Activated T-cell treated with anti-CD3 and anti-CD28 coated beads for 24 hours (primary cell): ENCODE measurements at places on chromosomes 5 and 9.

- DNase-seq: no peak
Observed at GRCh38 chr9:96460882-96461281, 10.9 kb downstream of the HABP4 start.

DNA sequence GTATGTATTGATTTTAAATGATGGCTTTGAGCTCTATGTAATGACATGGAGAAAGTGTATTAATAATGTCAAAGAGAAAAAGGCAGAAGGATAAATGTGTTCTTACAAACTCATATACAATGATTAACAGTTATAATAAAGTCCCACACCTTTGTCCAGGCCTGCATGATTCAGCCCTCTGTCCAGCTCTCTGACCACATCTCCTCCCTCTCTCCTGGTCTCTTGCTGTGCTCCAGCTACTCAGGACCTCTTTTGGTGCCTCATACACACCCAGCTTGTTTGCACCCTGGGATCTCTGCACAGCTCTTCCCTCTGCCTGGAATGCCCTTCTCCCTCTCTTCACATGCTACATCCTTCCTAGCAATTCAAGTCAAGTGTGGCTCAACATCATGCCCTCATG lies 37.5 kb upstream of the DMRT1 start:
- no peak for DNase-seq

DNA sequence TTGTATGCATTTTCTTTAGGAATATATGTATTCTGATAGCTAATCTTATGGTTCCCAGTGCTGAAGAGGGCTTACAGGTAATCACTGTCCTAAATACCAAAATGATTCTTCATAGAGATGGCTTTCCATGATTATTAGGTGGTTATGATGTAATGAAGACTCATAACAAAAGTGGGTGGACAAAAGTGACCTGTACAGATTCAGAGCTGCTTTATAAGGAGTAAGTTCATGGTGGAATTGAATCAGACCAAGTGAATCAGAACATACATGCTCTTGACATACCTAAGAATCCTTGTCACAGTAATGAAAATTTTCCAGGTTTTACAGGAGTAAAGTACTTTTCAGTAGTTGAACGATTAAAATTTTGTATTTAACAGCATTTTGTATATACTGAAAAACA lies 105.6 kb downstream of the NIPBL start:
- no peak for DNase-seq

- no peak for DNase-seq
Observed at GRCh38 chr9:132162764-132163456, 1.1 kb downstream of the NTNG2 start.

DNA sequence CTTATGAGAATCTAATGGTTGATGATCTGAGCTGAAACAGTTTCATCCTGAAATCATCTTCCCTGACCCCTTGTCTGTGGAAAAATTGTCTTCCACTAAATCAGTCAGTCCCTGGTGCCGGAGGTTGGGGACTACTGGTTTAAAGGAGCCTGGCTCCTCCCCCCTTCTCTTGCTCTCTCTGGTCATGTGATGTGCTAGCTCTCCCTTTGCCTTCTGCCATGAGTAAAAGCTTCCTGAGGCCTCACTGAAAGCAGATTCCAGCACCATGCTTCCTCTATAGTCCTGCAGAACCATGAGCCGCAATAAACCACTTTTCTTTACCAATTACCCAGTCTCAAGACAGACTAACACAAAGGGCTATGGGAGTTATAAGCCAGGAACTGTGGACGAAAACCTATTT lies 54.7 kb downstream of the RASA1 start:
- DNase-seq: no peak

- DNase-seq: no peak
Observed at GRCh38 chr5:20559845-20560244, 571.8 kb upstream of the CDH18 start.

GRCh38 chr5:5810461-5810860 lies 388.0 kb downstream of the ICE1 start:
- DNase-seq: no peak

GRCh38 chr9:128419061-128419925 lies 1.4 kb upstream of the CERCAM start:
- DNase-seq: no peak

- DNase-seq: no peak
Observed at GRCh38 chr9:92663951-92664350, 6.0 kb downstream of the IPPK start.

DNA sequence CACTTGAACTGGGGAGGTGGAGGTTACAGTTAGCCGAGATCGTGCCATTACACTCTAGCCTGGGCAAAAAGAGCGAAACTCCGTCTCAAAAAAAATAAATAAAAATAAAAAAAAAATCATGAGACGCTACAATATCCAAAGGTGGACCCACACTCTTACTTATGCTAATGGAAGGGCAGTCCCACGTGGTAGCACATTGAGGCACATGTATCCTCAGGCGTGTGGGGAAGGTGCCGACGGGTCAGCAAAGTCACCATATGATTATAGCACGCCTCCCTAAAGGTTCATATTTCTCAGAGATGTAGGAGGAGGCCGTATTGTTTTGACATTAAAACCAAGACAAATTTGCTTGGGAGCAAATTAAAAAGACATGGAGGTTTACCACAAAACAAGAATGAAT lies 201.6 kb downstream of the LRRC70 start:
- no peak for DNase-seq

DNA sequence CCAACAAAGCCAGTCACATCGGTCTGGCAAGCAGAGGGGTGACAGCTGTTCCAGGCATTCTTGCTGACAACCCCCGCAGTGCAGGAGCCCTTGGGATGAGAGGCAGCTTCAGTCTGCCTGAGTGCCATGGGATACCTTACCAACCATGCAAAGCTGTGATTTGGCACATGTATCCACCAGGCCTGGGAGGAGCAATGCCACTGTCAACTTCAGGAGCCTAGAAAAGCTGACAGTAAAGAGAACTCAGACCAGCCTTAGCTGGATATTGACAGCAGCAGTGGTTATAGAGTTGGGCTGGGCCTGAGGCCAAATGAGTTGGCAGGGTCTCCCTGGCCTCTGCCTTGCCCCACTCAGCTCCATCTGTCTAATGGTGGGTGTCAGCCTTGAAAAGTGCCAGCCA lies 10.1 kb upstream of the PLPPR1 start:
- no peak for DNase-seq

GRCh38 chr9:96159596-96159995 lies 142.4 kb downstream of the HSD17B3 start:
- no peak for DNase-seq

DNA sequence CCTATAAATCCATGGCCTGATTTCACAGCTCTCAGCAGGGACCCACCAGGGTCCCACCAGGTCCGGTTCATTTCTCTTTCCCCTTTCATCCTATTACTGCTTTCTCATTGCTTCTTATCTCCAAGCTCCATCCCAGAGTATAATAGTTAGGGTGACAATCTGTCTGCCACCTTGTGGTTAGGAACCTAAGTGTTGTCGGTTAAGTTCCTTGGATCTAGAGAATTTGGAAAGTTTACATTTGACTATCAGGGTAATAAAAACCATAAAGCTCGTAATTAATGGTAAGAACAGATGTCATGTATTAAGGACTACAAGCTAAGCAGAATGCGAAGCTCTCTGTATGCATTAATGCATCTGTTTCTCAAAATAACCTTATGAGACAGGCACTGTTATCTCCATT lies 259.1 kb downstream of the SH3GL2 start:
- DNase-seq: no peak

DNA sequence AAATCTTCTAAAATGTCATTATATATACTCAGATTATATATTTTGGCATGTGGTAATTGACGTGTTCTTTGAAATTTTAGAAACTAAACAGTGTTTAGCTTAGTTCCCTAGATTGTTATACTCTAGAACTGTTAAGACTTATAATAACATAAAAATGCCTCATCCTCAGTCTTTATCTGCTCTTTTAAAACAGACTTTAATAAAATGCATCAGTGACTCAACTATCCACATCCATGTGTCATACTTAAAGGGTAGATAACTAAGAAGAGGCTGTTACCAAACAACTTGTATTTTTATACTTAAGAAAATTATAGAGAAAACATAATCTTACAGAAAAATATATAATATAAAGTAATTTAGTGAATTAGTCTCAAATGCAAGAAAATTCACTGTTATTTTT lies 15.2 kb downstream of the NFIL3 start:
- no peak for DNase-seq

- DNase-seq: no peak
Observed at GRCh38 chr9:103702572-103702971, 391.5 kb upstream of the SMC2 start.

- no peak for DNase-seq
Observed at GRCh38 chr9:16028548-16028947, 475.7 kb downstream of the CCDC171 start.

DNA sequence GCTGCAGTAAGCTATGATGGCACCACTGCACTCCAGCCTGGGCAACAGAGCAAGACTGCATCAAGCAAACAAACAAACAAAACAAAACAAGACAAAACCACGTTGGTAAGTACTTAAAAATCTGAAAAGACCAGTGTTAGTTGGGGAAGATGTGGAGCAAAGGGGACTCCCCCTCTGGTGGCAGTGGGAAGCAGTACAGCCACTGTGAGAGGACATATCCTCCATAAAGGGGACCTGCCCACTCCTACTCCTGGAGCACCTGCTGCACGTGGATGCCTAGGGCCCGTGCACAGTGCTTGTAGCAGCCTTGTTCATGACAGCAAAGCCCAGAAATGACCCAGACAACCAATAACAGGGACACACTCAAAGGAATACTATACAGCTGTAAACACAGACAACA lies 17.0 kb upstream of the IPPK start:
- DNase-seq: no peak

DNA sequence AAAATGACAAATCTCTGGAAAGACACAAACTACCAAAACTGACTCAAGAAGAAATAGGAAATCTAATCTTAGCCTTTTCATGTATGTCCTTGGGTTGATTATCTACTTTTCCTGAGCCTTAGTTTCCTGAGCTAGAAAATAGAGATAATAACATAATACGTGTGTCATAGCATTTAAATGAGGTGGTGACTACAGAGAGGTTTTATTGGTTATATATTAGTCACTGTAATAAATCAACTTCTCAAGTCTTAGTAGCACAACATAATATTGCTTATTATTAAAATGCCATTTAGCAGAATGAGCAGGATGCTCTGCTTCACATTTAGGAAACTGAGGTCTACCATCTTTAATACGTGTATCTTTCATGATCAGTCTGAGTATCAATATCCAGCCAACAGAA lies 7.1 kb upstream of the PJA2 start:
- DNase-seq: no peak

DNA sequence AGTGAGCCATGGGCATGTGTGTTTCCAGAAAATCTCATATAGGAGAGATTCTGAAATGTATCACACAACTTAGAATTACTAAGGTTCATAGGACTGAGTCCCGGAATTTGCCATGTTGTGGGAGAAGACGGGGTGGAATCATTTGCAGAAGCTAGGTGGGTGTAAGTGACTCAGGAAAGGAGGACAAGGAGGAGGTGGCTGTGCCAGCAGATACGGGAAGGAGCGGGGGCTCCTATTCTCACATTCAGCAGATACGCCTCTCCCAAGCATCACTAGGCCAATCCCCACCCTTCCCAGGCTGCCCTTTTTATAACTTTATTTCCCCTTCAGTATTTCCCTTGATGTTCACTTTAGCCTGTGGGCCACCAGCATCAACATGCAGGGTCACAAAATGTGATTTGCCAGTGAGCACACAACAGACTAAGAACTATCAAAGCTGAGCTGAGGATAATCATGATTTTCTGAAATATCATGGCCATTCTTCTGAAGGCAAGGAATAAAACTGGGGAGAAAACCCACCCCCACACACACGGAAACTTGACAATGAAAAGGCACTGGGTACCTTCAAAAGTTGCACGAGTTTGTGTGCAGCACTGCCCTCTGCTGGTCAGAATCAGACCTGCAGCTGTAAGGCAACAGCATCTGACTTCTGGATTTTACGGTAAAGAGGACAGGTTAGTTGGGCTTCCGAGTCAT lies 133.2 kb downstream of the MTX3 start:
- DNase-seq: peak; percentile 66

DNA sequence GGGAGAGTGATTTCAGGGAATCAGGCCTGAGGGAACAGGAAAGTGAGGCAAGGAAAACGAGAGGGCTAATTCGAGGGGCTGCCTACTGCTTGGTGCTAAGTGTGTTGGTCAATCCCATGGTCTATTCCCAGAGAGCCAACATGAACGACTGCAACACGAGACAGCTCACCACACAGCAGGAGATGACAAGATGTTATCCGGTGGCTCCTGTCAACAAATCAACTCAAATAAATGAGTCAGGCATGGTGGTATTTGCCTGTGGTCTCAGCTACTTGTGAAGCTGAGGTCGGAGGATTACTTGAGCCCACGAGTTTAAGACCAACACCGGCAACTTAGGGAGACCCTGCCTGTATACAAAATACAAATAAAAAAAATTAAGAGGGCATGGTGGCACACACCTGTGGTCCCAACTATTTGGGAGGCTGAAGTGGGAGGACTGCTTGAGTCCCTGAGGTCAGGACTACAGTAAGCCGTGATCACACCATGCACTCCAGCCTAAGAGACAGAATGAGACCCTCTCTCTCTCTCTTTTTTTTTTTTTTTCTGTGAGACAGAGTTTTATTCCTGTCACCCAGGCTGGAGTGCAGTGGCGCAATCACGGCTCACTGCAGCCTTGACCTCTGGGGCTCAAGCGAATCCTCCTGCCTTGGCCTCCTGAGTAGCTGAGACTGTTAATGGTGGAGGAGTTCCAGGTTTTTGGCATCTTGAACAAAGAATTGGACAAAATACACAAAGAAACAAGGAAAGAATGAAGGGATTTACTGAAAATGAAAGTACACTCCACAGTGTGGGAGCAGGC lies 9.0 kb upstream of the FAF2 start:
- DNase-seq: no peak

- no peak for DNase-seq
Observed at GRCh38 chr5:134784241-134784920, 25.8 kb downstream of the DDX46 start.

GRCh38 chr5:157451806-157452205 lies 8.2 kb upstream of the NIPAL4 start:
- no peak for DNase-seq
